Activated T-cell treated with anti-CD3 and anti-CD28 coated beads for 1 hour (primary cell): ENCODE measurements at places on chromosomes 3 and 15.

DNA sequence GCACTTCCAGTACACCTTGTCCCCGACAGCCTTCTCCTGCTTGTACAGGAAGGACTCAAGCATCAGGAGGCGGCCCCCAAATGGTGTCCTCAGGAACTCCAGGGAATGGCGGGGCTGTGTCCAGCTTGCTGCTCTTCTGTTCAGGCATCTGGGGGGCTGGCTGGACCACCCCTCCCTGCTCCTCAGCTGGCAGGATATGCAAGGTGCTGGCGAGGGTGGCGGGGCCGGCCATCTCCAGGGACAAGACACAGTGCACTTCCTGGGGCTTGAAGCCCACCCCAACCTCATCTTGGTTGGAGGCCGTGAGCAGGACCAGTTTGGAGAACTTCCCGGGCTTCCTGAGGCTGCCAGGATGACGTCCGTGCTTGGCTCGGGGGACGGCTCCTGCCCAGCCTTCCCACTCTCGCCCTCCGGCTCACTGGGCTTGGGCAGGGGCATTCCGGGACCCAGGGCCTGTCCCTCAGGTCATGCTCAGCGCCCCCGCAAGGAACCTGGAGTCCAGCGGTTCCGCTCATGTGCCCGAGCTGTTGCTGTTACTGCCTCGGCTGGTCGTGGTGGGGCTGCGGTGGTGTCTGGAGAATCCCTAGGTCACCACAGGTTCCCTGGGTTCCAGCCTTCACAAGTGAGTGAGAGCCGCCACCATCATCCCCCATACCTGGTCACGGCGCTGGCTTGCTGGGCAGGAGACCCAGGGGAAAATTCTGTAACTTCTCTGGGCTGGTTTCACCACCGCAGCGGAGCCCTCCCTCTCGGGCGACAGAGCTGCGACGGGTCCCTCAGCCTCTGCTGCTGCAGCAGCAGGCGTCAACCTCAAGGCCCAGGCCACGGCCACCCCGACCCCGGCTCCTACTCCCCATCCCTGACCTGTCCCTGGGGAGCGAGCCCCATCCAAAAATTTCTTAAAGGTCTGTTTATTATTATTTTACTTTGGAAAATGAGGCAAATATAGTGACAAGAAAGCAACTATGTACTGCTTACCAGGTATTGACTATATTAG is 82.8 kb upstream of the FXR1 start:
- DNase-seq = no peak

DNA sequence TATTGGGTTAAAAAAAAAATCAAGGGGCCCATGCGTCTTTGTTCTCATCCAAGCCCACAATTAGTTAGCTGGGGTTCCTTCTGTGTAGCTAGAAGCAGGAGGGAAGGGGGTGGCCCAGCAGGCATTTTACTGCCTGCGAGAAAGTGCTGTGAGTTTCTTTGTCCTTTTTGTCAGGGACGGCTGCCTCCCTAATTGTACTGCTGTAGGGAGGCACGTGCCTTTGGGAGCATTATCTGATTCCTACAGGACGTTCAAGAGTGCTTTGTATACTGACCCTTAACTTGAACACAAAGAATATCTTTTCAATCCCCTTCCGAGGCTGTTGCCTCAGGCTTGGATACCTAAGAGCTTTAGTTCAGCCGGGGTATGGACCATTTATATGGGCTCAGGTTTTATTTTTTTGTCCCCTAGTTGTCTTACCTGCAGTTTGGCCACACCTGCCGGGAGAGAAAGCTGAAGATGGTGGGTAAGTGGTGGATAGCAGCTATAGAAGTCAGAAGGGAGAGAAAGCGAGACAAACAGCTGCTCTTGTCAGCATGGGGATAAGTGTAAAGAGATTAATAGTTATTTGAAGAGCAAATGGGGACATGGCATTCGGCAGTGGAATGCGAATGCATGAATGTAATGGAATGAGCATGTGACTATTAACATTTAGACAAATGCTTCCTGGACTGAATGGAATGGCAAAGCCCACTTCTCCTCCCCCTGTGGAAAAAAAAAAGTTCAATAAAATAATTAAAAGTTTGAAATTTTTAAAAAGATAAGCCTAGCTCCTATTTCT is 175.2 kb downstream of the TP63 start:
- DNase-seq = no peak

- no peak for DNase-seq
Observed at GRCh38 chr3:21779909-21780308, 28.9 kb upstream of the ZNF385D start.

DNA sequence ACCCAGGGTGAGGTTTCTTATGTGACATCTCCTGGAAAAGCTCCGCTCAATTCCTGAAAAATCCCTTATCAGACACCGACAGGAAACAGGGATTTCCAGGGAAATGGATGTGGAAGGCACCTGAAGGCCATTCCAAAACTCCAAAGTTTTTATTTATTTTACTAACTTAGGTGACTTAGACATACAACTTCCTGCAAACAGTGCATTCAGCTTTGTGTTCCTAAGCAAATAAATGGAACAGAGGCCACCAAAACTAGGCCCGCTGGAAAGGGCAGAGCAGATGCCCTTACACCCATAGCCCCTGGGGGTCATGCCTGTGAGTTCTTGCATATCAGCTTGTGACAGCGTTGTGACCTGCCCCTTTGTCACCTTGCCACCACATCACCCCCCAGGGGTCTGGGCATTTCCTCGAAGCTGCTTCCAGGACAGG is 239.4 kb downstream of the XXYLT1 start:
- no peak for DNase-seq

GRCh38 chr3:71360764-71361163 is 222.8 kb downstream of the FOXP1 start:
- DNase-seq = no peak
